ENCODE measurements at places on chromosomes 16 and 17.
A peak's percentile ranks its signal among the peaks of the same experiment; 100 is the strongest.

GRCh38 chr17:81350320-81350890 lies 44.9 kb upstream of the BAHCC1 start:
- DNase-seq: no peak

DNA sequence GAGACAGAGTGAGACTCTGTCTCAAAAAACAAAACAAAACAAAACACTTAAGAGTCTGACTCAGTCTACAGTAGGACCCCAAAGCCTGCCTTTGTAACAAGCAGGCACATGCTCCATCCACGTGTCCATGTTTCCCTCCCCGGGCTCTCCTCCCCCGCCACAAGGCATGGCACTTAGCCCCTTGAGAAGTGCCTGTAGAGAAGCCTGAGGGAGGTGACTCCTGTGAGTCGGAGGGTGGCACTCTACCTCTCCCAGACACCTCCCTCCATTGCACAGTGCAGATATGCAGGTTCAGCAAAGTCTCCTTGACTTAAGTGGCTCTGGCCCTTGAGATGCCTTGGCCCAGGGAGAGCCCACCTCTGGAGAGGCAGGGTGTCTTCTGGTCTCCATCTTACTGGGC lies 6.8 kb downstream of the FHOD1 start:
- DNase-seq: no peak

DNA sequence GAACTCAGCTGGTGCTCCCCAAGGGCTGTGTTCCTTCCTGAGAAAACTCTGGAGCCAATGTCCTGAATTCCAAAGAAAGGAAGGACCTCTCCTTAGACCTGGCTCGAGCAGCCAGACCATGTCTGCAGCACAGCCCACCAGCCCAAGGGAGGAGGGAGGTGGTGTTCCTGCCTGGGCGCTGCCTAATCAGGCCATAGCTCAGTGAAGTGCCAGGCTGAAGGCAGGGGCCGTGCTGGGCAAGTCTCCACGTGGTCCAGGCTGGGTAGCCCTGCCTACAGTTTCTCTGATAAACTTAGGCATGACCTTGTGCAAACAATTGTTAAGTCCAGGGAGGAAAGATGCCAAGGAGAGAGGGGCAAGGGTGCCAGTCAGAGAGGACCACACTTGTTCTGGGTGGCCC lies 76.8 kb downstream of the MPRIP start:
- no peak for DNase-seq

DNA sequence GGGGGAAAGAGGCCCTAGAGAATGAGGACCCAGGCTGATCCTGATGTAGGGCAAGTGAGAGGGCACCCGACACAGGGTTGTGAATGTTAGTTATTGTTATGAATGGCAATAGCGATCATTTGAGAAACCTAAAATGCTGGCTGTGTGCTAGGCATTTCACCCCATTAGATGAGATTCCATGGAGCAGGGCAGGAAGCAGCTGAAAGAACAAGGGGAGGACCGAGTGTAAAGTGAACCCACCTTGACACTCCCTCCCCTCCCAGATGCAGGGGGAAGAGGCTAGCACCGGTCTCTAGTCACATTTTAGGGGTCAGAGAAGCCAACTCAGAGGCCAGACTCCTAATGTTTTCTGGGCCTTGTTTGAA lies 553 bp upstream of the CORO6 start:
- DNase-seq: no peak

DNA sequence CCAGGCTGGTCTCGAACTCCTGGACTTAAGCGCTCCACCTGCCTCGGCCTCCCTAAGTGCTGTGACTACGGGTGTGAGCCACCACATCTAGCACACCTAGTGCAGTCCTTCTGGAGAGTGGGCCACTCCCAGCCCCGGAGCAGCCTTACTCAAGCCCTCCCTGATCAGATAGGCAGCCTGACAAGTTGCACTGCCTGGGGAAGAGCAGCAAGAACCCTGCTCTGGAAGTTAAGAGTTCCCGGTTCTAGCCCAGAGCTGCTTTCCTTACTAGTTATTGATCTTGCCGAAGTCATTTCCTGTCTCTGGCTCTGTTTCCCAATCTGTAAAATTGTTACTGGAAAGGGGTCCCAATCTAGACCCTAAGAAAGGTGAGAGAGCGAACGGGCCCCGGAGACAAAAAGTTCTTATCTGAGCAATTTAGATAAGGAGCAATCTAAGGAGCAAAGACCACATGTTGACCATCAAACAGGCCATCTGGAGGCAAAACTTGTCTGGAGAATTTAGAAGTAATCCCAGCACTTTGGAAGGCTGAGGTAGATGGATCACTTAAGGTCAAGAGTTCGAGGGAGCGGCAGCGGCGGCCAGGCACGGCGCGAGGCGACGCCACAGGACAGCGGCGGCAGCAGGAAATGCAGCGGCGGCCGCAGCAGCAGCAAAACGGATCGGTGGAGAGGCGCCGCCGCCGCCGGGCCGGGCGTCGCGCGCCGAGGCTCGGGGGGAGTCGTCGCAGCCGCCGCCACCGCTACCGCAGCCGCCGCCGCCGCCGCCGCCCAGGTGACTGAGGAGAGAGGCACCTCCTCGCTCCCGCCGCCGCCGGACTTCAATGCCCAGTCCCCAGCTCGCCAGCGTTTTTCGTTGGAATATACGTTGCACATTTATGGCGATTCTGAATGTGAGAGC lies 4.3 kb upstream of the NAGLU start:
- DNase-seq: no peak

DNA sequence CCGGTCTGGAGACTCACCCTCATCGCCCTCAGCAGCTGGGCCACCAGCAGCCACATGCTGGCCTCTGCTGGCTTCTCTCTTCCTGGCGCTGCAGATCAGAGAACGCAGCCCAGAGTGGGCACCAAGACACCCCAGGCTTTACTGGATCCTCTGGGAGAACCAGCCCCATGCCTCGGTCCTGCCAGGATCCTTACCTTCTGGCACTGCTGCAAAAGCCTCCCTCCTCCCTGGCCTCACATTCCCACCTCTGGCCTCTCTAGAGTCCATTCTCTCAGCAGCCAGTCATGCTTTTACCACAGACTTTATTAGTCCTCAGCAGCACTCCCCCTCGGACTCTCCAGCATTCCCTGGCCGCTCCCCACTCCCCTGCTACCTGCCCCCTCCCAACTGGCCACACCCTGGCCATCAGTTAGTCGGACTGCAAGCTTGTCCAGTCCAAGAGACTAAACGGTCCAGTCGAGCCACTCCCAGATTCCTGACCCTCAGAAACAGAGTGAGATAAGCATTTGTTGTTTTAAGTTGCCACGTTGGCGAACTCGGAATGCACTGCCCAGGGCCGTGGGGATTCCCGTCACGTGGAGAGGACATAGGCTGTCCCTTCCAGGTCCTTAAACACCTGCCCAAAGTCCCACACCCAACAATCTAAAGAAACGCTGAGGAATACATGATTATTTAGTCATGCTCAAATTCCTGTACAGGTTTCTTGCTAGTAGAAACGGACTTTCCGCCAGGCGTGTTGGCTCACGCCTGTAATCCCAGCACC lies 5.9 kb upstream of the SPG7 start:
- DNase-seq: no peak

DNA sequence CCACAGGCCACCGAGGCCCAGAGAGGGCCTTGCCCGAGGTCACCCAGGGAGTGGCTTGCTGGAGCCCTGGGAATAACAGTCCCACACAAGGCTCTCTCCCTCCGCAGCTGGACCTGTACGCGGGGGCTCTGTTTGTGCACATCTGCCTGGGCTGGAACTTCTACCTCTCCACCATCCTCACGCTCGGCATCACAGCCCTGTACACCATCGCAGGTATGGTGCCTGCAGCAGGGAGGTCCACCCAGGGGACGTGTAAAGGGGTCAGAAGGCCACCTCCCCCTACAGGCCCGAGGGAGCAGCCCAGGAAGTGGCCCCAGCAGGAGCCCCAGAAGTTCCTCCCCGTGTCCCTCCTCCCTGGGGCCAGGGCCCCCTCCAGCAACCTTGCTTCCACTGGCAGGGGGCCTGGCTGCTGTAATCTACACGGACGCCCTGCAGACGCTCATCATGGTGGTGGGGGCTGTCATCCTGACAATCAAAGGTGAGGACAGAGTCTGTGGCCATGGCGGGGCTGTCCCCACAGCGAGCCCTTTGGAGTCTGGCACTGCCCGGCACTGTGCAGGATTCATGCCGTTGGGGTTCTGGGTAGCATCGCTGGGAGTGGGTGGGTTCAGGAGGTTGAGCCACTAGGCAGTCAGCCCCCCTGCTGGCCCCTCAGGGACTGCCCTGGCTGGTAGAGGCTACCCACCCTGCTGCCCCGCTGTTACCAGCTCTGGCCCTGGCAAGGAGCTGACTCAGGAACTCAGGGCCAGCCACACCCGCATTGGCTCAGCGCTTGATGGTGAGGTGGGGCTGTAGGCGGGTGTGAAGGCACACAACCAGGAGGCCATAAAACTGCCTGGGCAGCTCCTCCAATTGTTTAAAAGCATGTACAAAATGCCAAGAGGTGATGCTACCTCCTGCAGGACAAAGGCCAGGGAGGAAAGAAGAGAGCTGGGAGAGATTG lies 17.3 kb downstream of the SLC5A10 start:
- DNase-seq: no peak

GRCh38 chr16:2250652-2251295 lies 613 bp downstream of the ECI1 start:
- DNase-seq: no peak

GRCh38 chr17:79874329-79874981 lies 35.2 kb upstream of the CBX4 start:
- DNase-seq: no peak

DNA sequence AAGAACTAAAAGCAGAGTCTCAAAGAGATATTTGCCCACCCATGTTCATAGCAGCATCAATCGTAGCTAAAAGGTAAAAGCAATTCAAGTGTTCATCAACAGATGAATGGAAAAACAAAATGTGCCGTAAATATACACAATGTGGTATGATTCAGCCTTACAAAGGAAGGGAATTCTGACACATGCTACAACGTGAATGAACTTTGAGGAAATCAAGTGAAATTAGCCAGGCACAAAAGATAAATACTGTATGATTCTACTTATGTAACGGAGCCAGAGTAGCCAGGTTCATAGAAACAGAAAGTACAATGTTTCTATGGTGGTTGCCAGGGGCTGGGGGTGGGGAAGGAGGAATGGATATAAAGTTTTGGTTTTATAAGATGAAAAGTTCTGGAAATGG lies 57.8 kb upstream of the IL34 start:
- no peak for DNase-seq

- DNase-seq: no peak
Measured at GRCh38 chr16:23537390-23537789, 19.8 kb downstream of the EARS2 start.

DNA sequence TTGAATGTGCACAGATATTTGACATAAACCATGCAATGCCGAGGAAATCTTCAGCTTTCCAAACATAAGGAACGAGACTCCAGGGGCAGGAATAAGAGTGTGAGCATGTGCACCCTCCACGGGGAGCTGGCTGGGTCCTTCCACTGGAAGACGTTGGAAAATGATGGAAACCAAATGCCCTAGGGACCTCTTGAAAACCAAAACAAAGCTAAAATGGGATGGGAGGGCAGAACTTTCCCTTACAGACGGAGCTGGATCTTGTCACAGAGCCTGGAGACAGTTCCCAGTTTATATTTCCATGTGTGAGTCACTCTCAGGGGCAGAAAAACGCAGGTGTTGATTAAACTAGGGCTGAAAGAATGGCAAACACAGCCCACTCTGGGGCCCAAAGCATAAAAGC lies 34.4 kb upstream of the DNAH17 start:
- no peak for DNase-seq

- DNase-seq: no peak
Measured at GRCh38 chr17:65629234-65629690, 67.8 kb upstream of the AXIN2 start.

DNA sequence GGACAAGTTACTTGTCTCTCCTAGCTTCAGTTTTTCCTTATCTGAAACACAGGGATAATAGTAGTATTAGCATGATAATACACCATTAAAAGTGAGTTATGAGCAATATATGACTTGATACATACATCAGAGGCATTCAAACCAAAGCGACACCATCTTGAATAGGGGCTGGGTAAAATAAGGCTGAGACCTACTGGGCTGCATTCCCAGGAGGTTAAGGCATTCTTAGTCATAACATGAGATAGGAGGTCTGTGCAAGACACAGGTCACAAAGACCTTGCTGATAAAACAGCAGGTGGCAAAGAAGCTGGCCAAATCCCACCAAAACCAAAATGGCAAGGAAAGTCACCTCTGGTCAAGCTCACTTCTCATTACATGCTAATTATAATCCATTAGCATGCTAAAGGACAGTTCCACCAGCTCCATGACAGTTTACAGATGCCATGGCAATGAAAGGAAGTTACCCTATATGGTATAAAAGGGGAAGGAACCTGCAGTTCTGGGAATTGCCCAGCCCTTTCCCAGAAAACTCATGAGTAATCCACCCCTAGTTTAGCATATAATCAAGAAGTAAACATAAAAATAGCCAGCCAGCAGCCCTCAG lies 37.2 kb upstream of the HS3ST3A1 start:
- DNase-seq: peak; percentile 64

- DNase-seq: no peak
Measured at GRCh38 chr16:88684569-88685155, 1.6 kb downstream of the SNAI3 start.

GRCh38 chr17:49249292-49249794 lies 18.8 kb upstream of the PHOSPHO1 start:
- no peak for DNase-seq

DNA sequence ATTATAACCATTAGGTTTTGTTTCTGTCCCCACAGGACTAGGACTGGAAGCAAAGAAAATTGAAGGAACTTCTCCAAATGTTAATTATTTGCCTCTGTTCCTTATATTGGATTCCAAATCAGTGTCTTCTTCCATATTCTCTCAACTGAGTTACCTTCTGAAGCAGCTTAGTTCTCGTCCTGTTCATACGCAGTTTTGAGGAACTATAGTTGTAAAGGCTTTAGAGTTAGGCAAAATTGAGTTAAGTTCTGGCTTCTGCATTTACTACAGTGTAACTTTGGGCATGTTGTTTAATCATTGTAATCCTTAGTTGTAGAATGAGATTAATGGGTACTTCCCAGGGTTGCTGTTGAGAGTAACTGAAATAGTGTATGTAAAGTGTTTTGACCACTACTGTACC lies 11.2 kb downstream of the CBFB start:
- no peak for DNase-seq

- DNase-seq: no peak
Measured at GRCh38 chr17:74677558-74678466, 34.9 kb downstream of the CD300LF start.

- DNase-seq: no peak
Measured at GRCh38 chr16:88467541-88467944, 14.5 kb downstream of the ZFPM1 start.

GRCh38 chr17:2398655-2399571 lies 1.9 kb downstream of the MNT start:
- no peak for DNase-seq

DNA sequence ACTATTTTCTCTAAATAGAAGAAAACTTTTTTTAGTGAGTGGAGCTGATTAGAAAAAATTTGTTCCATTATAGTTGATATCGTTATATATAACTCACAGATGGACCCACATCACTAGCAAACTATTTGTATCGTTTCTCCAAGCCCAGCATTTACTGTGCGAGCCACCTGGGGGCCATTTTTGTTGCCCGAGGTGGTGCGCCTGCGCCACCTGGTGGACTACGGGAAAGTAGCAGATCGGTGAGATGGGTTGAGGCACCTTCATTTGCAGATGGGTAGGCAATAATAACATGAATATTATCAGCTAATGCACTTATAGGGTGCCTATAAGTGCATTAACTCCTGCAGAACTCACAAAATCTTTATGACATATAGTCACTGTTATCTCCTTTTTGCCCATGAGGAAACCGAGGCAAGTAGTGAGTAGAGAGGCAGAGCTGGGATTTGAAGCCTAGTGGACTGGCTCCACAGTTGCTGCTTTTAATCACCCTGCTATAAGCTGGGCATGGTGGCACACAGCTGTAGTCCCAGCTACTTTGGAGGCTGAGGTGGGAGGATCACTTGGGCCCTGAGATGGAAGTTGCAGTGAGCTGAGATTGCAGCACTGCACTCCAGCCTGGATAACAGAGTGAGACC lies 23.2 kb upstream of the NTN1 start:
- DNase-seq: no peak
